ENCODE measurements at places on chromosomes 1 and 21.

- no peak for DNase-seq
Measured at GRCh38 chr1:190212450-190212849, 265.2 kb downstream of the BRINP3 start.

DNA sequence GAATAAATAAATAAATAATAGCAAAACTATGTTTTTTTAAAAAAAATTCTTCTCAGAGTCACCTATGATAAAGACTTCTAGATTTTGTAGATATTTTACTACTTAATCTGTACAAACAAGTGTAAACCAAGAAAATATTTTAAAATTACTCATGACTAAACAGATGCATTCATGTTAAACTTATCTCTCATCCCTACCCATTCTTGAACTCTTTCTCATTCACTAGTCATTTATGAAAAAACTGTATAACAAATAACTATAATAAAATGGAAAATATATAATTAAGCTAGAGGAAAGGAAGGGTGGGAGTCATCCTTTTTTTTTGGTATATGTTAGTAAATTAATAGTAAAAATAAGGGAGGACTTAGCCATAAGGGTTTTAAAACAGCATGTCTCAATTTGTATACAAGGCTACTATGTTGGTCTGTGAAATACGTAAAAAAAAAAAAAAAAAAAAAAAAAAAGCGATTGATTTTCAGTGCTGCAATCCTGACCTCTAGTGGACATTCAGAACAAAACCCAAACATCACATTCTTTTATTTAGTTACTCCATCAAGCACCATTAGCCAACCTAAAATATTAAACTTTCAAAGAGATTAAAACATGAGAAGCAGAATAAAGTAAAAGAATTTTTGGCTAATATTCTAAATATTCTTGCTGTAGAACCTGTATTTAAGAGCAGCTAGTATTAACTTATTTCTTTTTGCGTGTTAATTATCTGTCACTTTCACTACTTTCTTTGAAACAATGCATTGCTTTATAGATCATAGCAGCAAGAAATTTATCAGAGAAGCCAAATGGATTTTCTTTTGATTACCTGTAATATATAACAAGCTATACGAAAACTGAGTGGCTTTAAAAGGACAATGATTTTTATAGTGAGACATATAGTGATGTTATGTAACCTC lies 255.8 kb upstream of the CACYBP start:
- DNase-seq = no peak

- no peak for DNase-seq
Measured at GRCh38 chr1:43279666-43280065, 5.7 kb downstream of the C1orf210 start.

DNA sequence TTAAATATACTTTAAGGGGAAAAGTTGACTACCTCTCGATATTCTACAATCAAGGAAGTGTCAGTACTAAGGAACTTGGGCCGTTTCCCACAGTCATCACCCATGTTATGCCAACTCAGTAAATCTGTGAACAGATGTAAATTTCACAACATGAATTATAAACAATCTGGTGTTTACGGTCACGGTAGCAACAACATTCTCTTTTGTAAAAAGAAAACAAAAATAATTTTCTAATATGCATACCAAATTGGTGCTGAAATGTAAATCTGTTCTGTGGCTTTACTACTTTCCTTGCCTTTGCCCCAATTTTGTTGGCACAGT lies 1.2 kb downstream of the SH3GLB1 start:
- no peak for DNase-seq

GRCh38 chr1:245956225-245956624 lies 550.9 kb downstream of the SMYD3 start:
- no peak for DNase-seq

GRCh38 chr1:215397106-215397505 lies 170.0 kb upstream of the KCTD3 start:
- DNase-seq = no peak

DNA sequence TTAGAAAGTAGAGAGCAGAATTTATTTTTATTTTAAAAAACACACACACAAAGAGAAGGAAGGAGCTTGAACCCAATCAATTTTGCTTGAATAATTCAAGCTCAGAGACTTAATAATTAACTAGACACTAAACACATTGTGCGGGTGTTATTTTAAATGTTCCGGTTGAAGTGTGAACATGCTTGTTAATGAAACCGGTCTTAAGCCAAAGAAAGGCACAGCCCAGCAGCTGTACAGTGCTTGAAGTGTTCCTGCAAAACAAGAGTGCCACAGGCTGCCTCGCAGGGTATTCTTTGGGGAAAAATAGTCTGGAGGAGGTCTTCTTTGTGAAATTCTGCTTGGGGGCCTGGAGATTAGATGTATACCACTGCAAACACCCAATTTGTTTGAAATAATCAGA lies 2.2 kb upstream of the CDC42BPA start:
- no peak for DNase-seq

All from activated CD4-positive, alpha-beta T cell treated with anti-CD3 and anti-CD28 coated beads for 24 hours (primary cell).